ENCODE measurements at places on chromosomes 2 and 18.

DNA sequence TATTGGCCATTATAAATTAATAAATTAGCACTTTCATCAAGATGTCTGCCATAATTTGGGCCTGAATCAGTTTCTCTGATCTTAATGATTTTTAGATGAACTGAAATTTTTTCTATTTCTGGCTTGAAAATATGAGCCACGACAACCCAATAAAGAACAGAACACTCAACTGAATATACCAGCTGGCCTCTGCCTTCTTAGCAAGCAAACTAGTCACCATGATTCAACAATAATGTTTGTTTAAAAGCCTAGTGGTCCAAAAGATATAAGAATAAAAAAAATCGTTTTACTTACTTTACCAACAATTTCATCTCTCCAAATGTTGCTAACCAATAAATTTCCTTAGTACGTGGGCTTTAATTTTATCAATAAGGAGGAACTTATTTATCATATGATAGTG is 66.7 kb upstream of the TTN start:
- DNase-seq: no peak

GRCh38 chr2:216130346-216130971 is 21.3 kb downstream of the XRCC5 start:
- no peak for DNase-seq

- DNase-seq: no peak
Observed at GRCh38 chr2:230908092-230908594, 16.9 kb downstream of the GPR55 start.

DNA sequence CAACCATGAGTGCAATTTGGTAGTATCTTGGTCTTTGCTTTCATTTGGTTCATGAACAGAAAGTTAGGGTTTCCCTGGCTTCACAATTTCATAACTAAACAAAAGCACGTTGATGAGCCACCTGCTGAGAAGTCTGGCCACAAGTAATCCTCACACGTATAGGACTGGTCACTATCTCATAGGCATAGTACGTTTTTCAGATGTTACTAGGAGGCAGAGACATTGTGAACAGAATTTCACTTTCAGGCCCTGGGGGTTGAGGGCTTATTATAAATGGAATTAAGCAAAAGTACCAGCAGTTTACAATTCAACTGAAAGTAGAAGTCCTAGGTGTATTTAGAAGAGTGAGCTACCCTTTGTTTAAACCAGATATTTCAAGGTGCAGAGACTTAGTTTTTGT is 277.1 kb downstream of the ALPK2 start:
- no peak for DNase-seq

- no peak for DNase-seq
Observed at GRCh38 chr2:210252699-210253606, 27.7 kb upstream of the ACADL start.

DNA sequence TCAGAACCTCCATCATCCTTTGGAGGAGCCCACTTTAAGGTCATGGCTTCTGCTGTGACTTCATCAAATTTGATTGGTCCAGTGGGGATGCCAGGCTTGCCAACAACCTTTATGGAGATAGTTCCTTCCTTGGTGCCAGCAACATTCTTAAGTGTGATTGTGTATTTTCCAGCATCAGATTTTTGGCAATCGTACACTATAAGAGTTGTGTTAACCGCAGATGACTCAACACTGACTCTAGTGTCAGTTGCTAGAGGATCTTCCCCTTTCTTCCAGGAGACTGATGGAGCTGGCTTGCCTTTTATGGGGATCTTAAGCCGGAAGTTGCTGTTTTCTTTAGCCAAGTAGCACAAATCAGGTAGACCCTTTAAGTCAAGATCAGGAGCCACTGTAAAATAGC is 98.7 kb downstream of the PLEKHA3 start:
- no peak for DNase-seq

DNA sequence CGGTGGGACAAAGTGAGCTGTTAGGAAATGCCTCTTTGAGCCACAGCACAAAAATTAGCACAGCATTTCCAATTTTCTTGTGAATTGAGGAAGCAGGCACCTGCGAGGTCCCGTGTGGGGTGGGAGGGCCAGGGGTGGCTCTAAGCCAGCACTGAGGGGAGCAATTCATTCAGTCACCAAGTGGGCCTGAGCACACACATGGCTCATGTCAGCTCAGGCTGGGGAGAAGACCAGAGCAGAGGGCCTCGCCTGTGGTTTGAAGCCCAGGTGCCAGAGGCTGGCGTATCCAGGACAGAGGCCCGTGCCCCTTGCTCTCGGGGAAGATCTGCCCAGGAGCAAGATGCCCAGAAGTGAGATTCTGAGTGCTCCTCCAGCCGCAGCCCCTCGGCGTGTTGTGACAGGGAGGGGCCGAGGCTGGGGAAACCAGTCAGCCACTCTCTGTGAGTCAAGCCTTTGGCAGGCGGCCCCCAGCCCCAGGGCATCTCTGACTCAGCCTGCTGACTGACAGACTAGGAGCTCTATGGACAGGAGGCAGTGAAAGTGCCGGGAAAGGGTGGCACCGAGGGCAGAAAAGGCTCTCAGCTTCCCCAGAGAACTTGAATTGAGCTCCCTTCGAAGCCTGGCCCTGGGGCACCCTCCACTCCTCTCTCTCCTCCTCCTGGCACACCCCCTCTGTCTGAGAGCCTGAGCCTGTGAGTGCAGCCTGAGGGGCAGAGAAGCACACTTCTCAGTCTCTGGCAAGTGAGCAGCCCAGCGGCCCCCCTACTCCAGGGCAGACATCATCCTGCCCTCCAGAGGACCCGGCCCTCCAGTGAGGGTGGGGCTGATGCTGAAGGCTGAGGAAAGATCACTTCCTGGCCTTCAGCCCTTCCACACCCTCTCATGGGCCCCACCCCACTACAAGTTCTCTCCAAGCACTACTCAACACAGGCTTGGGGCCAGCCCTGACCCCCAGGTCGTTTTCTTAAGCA is 32.3 kb downstream of the CYP26B1 start:
- DNase-seq: no peak

DNA sequence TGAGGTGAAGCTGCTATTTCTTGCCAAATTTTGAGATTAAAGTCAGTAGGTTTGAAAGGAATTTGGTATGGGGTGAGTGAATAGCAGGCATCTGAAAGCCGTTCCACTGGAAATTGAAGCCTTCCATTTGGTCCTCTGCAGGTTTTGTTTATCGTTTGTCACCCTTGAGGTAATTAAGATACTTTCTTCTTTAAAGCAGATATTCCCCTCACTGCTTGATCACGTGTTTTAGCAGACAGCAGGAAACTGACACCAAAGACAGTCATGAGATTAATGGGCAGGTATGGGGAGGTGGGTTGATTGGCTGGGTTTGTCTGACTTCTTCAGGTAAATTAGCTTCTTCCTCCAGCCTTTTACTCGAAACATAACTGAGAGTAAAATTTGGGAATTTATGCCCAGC is 10.7 kb downstream of the LPIN1 start:
- DNase-seq: no peak

DNA sequence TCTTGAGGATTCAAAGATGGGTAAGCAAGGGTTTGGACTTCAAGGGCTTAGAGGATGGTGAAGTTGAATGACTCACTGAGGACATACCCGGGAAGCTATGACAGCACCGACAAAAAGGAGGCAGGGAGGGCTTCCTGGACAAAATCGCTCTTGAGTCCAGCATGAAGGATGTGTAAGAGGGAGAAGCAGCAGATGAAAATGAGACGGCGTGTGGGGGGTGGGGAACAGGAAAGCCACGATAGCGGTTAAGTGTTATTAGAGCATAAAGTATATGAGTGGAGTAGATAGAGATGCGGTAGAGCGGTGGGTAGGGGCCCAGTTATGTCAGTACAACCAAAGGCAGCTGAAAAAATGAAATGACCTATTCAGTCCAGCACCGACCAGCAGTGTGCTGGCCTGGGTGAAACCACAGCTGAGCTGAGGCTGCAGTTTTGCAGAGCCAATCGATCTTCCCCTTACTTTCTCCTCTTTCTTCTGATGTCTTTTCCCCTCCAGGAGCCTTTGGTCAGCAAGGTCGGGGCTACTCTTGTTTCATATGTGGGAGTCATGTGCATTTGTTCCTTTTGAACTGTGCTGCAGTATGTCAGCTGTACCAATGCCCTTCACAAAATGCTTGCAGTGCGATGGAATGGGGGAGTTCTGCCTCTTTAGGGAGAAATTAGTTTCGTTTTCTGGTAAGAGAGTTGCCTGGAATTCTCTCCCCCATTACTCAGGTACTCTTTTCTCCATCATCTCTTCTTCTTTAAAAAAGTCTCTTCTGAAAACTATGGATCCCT is 2.0 kb upstream of the THUMPD2 start:
- no peak for DNase-seq

- no peak for DNase-seq
Observed at GRCh38 chr2:130328710-130329109, 14.0 kb upstream of the IMP4 start.

DNA sequence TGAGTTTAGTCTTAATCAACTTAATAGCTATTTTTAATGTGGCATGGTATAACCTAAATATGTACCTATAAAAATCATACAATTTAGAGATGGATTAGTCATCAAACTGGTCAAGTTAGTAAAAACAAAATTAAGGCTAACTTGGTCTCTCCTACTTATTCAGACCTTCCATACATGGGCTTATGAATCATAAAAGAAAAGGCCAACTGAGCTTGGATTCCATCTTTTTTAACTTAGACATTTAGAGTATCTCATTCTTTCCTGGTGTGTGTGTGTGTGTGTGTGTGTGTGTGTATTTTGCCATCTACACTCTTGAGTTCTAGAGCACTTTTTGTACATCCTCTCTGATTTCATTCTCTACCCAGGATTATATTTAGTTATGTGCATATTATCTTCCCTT is 637.5 kb downstream of the PLCL1 start:
- DNase-seq: no peak

- DNase-seq: no peak
Observed at GRCh38 chr18:76554547-76555222, 59.6 kb upstream of the ZNF516 start.

DNA sequence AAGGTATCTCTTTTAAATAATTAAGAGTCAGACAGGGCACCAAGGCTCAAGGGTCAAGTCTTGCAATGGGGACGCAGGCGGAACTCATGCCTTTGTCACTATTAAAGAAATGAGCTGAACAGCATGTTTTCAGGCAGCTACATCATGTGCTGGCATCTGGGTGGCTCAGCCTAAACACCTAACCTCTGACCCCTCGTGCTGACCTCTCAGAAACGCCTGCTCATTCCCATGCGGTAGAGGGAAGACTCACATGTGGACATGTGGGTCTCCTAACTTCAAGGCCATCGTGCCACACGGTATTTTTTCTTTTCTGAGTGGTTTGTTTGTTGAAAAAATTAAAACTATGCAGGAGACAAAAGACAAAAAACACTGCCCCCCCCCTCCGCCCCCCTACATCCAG is 31.3 kb downstream of the CYP27C1 start:
- no peak for DNase-seq

DNA sequence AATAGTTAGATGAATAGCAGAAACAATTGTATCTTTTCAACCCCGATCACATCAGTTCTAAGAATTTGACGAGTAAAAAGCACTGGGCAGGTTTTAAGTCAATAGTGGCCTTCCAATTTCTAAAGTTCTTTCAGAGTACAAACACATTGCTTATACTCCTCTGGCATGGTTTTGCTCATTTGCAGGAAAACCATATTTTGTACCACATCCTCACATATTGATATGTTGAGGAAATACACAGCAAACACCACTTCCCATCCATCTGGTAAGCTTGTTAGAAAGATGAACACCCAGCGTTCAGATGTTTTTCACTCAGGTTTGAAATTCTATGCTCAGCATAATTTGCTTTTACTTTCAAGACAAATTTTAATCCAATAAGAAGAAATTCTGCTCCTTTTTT is 344.6 kb upstream of the ACVR2A start:
- DNase-seq: no peak

DNA sequence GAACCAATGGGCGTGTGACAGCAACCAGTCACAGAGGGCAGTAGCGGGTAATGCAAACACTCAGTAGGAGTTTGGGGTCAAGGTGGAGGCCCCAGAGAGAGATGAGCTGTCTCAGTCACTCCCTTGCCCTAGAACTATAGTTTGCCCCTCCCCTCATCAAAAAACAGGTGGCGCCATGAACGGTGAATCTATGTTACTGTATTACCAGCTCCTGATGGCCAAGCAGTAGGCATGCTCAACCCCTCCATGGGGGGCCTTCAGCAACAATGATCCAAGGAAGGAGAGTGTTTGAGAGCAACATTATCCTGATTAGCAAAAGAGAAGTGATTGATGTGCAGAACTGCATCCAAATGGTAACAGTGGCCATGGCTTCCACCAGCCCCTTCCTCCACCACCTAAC is 30.4 kb downstream of the TRABD2A start:
- DNase-seq: no peak

- no peak for DNase-seq
Observed at GRCh38 chr2:229514273-229514895, 200.0 kb downstream of the DNER start.

DNA sequence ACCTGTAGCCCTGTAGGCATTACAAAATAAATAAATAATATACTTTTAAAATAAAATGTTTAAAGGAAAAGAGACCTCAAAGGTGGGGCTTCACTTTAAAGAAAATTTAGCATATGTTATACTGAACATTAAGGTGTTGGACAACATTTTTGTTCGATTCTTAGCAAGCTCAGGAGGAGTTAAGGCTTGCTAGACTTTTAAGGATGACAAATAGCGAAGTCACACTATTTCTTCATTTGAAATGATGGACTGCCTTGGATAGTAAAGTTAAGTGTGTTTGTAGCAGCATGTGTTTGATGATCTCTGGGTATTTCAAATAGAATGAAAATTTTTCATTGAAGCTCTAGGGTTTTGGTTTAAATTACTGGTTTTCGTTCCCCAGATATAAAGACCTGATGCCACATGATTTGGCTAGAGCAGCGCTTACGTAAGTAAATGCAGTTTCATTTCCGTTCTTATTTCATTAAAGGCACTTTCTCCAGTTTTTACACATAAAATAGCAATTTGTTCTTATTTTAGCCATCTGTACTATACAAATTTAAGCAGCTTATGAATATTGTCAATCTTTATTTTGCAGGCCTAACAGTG is 24.9 kb downstream of the HADHB start:
- no peak for DNase-seq

- no peak for DNase-seq
Observed at GRCh38 chr2:241211276-241211675, 22.8 kb downstream of the ANO7 start.

DNA sequence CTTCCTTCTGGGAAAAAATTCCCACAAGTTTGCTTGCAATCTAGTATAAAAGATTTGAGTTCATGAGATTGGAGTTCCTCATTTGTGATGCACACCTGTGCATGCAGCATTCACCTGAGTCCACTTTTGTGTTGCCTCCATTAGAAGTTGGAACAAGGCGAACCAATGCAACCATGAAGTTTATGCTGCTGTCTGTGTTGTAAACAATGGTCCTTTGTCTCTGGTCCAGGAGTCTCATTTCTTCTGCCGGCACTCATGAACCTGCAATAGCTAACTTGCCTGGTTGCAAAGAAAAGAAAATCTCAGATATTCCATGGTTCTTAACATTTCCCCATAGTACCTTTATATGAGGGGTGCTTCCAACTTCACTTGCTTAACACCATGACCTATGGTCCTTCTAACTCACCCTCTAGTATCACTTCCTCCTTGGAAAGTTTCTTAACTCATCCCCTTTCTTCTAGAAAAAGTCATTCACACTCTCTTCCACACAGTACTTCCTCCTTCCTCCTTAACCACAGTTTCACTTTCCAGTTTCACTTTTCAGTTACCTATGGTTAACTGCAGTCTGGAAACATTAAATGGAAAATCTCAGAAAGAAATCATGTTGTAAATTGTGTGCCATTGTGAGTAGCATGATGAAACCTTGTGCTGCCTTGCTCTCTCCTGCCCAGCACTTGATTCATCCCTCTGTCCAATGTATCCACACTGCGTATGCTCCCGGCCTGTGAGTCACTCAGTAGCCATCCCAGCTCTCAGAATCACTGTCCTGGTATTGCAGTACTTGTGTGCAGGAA is 128.8 kb upstream of the TRIB2 start:
- no peak for DNase-seq

Measured in hypothalamus (tissue), 51 donors.